ENCODE measurements at places on chromosomes 6 and 20.

- no peak for DNase-seq
Measured at GRCh38 chr6:157443066-157443800, 62.2 kb downstream of the ZDHHC14 start.

GRCh38 chr20:36647196-36648121 lies 1.5 kb upstream of the SLA2 start:
- no peak for DNase-seq

- no peak for DNase-seq
Measured at GRCh38 chr20:5829241-5829809, 79.1 kb downstream of the SHLD1 start.

- DNase-seq, result no peak
Measured at GRCh38 chr20:25730862-25731261, 34.2 kb upstream of the ZNF337 start.

GRCh38 chr6:122651031-122651430 lies 40.8 kb downstream of the PKIB start:
- no peak for DNase-seq

DNA sequence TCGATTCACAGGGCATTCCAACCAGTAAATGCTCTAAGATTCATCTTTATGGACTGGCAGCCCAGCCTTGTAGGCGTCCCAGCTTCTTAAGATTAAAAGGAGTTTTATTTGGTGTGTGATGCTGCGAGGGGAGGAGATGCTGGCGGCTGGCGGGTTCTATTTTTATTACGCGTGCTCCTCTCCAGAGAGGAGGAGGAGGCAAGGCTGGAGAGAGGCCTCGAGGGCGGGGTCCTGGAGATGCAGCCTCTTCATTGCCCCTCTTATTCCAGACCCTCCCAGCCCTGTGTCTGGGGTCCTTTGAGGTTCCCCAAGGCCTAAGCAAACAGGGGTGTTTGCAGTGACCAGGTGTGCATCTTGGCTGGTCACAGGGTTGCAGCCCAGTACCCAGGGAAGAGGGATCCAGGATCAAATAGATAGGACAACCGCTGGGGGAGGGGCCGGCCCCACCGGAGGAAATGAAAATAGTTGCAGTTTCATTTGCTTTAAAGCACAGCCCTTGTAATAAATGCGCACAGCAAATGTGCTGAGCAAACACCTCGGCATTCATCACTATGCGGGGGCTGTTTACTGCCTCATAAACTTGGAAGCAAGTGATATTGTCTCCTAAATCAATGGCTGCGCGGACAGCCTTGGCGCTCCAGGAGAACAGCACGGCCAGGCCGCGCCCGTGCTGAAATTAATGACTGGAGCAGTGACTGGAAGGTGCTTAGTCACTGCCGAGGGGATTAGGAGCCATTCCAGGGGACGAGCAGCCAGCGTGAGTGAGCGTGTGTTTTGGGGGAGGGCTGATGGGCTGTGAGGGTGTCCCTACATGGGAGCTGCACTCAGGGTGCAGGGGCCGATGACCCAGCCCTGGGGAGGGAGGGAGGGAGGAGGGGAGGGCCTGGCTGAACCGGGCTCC lies 83.0 kb downstream of the TMEM242 start:
- DNase-seq, result no peak

- DNase-seq, result no peak
Measured at GRCh38 chr6:29696147-29697125, 15.5 kb upstream of the ZFP57 start.

GRCh38 chr6:12414096-12414675 lies 124.0 kb downstream of the EDN1 start:
- no peak for DNase-seq

DNA sequence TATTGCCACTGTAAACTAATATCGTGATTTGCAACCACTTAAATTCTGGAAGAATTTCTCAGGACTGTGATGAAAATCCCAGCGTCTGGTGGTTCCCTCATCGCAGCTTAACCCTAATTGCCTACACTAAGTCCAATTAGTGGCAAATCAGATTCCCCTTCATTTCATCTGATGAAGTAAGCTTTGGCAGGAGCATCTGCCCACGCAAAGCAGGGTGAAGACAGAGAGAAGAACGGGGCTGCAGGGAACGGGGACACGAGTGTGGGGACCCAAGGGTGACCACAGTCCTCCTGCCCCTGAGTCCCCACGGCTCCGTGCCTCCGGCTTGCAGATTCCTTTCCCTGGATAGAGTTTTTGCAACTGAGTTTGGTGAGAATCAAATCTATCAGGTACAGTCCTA lies 159.5 kb downstream of the LY86 start:
- DNase-seq, result no peak

GRCh38 chr20:48384147-48384818 lies 443.5 kb downstream of the PREX1 start:
- no peak for DNase-seq

GRCh38 chr6:700490-700889 lies 7.6 kb upstream of the EXOC2 start:
- no peak for DNase-seq

GRCh38 chr6:141734071-141734840 lies 398.5 kb upstream of the GJE1 start:
- DNase-seq, result no peak

- DNase-seq, result no peak
Measured at GRCh38 chr6:162219266-162219665, 508.3 kb downstream of the PRKN start.

GRCh38 chr20:54083459-54083858 lies 13.1 kb upstream of the BCAS1 start:
- DNase-seq, result no peak

DNA sequence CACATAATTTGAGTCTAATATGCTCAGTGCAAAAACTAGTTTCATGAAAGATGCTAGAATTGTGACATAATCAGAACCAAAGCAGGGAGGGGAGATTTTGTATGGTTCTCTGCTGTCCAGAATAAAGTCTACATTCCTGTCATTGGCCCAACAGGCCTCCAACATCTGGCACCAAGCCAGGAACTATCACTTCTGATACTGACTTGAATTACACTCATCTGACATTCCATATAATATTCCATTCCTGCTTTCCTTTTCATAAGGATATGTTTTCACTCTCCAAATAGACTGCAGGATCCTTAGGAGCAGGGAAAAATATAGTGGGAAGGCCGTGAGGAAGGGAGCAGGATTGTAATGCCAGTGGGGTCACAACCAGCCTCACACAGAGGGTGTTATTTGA lies 84.6 kb upstream of the BTN3A2 start:
- no peak for DNase-seq

- no peak for DNase-seq
Measured at GRCh38 chr20:9457136-9457535, 57.3 kb upstream of the LAMP5 start.

- DNase-seq, result no peak
Measured at GRCh38 chr6:103313432-103313831, 1546.3 kb downstream of the HACE1 start.

DNA sequence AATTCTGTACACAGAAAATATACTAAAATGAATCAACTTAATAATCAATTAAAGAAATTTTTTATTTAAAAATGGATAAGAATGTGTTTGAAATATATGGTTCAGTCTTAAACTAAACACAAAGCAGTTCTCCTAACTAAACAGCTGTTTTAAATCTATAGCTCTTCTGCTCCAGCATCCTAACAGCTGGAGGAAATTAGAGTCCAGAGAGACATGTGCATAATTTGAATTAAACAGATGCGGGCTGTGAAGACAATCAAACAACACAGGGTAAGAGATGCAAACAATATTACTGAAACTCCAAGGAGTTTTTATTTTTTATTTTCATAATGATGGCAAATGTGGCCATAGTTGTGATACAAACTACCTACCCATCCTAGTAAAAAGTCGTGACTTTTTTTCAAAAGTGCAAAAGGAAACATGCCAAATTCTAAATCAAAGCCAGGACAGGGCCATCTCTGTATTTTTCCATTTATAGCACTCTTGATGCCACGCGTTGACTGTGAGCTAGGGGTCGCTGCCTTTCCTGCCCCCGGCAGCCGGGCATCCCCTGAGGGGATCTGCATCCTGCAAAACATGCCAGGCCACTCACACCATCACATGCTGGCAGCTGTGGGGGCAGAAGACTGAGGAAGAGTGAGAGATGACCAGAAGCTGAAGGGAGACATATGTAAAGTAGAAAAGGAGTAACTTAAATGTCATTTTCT lies 310.6 kb downstream of the PRKN start:
- DNase-seq, result no peak

- no peak for DNase-seq
Measured at GRCh38 chr20:10863337-10864060, 189.7 kb upstream of the JAG1 start.

DNA sequence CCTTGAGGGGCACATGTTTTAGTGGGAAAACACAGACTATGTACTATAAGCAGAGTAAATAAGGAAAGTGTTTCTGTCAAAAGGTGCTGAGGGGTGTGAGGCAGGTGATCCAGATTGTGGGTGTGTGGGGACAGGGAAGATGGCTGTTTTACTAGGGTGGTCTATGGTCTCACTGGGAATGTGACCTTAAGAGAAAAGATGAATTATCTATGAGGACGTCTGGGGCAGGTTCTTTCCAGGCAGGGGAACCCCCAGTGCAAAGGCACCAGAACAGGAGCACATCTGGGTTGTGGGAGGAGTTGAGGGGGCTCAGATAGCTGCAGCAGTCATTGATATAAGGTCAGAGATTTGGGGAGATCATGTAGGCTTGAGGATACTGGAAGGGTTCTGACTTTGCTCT lies 18.2 kb upstream of the POLR1H start:
- DNase-seq, result no peak

GRCh38 chr20:54633374-54634355 lies 158.3 kb downstream of the DOK5 start:
- DNase-seq, result no peak

DNA sequence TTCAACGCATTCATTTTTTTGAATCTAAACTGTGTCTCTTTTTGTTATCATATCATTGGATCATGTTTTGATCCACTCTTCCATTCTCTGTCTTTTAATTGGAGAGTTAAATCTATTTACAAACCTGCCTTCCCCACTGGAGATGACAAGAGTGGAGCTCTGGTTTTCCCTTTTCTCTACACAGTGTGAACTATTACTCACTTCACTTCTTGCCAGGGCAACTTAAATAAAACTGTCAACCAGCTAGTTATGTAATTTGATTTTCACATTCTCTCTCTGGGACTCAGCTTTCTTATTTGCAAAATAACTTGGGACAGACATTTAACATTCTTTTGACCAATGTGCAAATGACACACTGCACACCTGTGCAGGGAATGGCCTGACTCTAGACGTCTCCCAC lies 230.8 kb upstream of the CST7 start:
- no peak for DNase-seq

DNA sequence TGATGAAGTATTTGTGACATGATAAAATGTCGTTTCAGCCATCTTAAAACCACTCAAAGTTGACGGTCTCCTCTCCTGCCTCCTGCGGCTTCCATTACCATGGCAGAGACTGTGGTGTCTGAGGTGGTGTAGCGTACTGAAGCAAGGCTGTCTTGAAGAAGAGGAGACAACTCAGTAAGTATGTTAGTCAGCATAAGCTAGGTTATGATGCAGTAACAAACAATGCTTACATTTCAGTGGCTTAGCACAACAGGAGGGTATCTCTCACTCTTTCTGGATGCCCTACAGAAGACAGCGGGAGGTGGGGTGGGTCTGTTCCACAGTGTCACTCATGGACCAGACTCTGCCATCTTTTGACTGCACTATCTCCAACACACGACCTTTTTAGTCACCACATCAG lies 174.7 kb upstream of the AHI1 start:
- DNase-seq, result no peak

DNA sequence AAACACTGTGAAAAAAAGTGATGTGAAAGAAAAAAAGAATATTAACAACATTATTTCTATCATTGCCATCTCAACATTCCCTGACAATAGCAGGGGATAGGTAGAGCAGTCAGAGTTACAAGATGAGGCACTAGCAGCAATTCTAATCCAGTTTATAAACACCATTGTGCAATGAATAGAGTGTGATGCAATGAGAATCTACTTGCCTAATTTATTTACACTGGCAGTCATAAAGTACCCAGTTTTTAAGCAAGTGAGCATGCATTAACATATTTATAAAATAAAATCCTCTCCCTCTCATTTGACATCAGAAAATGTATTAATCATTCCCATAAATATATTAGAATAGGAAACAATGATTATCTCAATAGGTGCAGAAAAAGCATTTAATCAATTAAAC lies 2.5 kb upstream of the MANEA start:
- no peak for DNase-seq
